ENCODE measurements at places on chromosomes 1 and 21. TPM values are rescaled to one million over a fixed set of nuclear protein-coding genes. Genes with fewer than 3 reads are reported as not detected.

Gene DUSP23
- 44.0 TPM for total RNA-seq

Gene S100A7A
- total RNA-seq, result not detected

Gene SMG7
- total RNA-seq, result 70.0 TPM

Gene PLA2G2F
- total RNA-seq, result 0.92 TPM

Gene FCMR
- 8.0 TPM for total RNA-seq

Gene SH3D21
- total RNA-seq, result 12.1 TPM

Gene FAM78B
- 2.6 TPM for total RNA-seq

Gene LRRC71
- total RNA-seq, result 0.23 TPM

Gene MOB3C
- total RNA-seq, result 12.8 TPM

Gene IRF6
- 104 TPM for total RNA-seq

Gene SPRR2F
- total RNA-seq, result not detected

Gene GJA8
- total RNA-seq, result not detected

Gene CELF3
- 0.40 TPM for total RNA-seq

Gene TMEM82
- 4.9 TPM for total RNA-seq

Gene S100A8
- 7.0 TPM for total RNA-seq

Gene TSSK3
- total RNA-seq, result 3.3 TPM

Gene FABP3
- total RNA-seq, result 13.3 TPM

Gene GNAI3
- total RNA-seq, result 6.7 TPM

Gene MYBPH
- not detected for total RNA-seq

Gene CD52
- total RNA-seq, result 21.1 TPM

Gene C1QC
- total RNA-seq, result 217 TPM

Gene PSRC1
- total RNA-seq, result 7.4 TPM
